ENCODE measurements at places on chromosomes 7 and 10.

DNA sequence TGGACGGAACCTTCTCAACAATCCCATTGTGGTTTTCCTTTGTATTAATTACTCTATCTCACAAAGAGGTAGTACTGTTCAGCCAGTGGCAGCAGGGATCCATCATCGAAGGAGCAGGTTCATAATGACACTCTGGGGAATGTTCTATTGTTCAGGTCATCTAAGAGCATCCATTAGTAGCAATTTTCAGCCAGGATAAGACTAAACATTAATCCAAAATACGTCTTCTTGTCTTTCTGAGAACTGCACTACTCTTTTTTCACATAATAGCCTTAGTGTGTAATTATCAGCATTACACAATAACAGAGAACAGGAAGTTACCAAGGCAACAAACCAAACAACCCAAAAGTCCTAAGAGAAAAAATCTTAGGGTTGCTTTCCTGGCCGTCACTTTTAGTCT is 259.5 kb upstream of the VWC2 start:
- H3K27me3 ChIP-seq: no peaks in the 10 kb centered on the region
- H3K4me3 ChIP-seq: no peak overlapping the region
- no peak for DNase-seq
- no peaks in the 10 kb centered on the region for H3K36me3 ChIP-seq
- H3K4me1 ChIP-seq: no peaks in the 10 kb centered on the region
- no peak overlapping the region for H3K27ac ChIP-seq

GRCh38 chr10:89301232-89301631 is 614 bp upstream of the IFIT2 start:
- peak overlapping the region; percentile 59 for H3K4me3 ChIP-seq
- H3K27me3 ChIP-seq: no peaks in the 10 kb centered on the region
- peak overlapping the region; percentile 83 for H3K27ac ChIP-seq
- H3K4me1 ChIP-seq: peaks cover 3% of the 10 kb centered on the region

GRCh38 chr10:95456516-95456915 is 104.7 kb downstream of the SORBS1 start:
- no peaks in the 10 kb centered on the region for H3K27me3 ChIP-seq
- no peak overlapping the region for H3K27ac ChIP-seq
- no peaks in the 10 kb centered on the region for H3K4me1 ChIP-seq
- no peaks in the 10 kb centered on the region for H3K36me3 ChIP-seq

GRCh38 chr7:26179422-26179821 is 21.1 kb downstream of the HNRNPA2B1 start:
- H3K4me3 ChIP-seq: no peak overlapping the region
- H3K27ac ChIP-seq: no peak overlapping the region
- H3K36me3 ChIP-seq: no peaks in the 10 kb centered on the region
- no peaks in the 10 kb centered on the region for H3K27me3 ChIP-seq
- H3K4me1 ChIP-seq: no peaks in the 10 kb centered on the region

- no peaks in the 10 kb centered on the region for H3K27me3 ChIP-seq
- no peak overlapping the region for H3K4me3 ChIP-seq
- no peaks in the 10 kb centered on the region for H3K36me3 ChIP-seq
- H3K27ac ChIP-seq: peak overlapping the region; percentile 75
Observed at GRCh38 chr7:99120916-99121315, 23.0 kb downstream of the SMURF1 start.

Measured in fibroblast of lung (primary cell).